ENCODE measurements at places on chromosomes 2 and 18.

DNA sequence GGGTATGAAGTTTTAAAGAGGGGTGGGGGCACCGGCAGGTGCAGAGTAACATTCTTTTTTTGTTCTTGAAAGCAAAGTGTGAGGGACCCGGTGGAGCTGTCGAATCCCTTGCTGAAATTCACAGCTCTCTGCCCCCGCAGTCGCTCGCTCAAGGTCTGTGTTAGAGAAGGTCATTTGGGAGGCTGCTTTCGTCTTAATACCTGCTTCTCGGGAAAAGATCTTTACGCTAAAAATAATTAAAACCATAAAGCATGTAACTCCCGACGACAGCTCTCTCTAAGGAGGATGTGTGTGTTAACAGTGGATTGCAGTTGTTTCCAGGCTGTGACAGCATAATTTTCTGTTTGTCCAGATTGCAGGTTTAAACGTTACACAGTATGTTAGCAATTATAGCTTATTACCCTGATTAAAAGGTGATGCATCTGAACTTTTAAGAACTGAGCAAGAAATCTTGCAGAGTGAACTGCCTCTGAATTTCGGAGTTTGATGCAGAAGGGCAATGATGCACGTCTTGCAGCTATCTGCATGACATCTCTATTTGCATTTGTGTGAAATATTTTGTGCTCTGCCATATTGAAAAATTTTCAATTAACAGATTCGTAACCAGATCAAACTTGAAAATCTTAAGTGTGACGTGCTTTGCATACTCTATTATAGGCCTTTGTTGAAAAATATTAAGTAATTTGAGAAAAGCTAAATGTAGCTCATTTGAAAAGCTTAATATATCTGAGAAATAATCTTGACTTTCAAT, 954 bp downstream of the RAPGEF4 start:
- no peak for DNase-seq

GRCh38 chr2:237149425-237149824, 63.7 kb downstream of the COPS8 start:
- peak; percentile 56 for DNase-seq

DNA sequence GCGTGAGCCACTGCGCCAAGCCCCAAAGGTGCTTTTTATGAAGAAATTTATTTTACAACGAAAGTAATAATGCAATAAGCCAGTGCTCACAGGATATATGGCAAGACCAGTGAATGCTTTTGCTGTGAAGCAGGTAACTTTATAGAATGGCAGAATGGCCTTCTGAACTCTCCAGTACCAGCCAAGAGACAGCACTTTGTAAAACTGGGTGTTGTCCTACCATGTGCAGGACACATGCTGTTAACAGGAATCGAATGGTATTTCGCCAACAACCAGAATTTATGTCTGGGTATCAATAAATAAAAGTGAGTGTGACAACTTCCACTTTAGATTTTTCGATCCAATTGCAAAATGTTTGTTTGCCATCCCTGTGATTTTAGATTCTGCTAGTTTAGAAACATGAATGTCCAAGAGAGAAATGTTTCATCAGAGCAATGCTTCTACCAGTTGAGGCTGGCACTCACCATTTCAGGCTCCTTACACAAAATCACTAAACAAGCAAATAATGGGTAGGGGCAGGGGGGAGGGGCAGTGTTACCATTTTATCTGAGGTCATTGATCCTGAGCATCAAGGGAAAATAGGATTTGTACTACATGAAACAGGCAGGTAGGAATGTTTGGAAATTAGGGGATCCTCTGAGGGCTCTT, 95.9 kb downstream of the ATL2 start:
- DNase-seq = no peak

DNA sequence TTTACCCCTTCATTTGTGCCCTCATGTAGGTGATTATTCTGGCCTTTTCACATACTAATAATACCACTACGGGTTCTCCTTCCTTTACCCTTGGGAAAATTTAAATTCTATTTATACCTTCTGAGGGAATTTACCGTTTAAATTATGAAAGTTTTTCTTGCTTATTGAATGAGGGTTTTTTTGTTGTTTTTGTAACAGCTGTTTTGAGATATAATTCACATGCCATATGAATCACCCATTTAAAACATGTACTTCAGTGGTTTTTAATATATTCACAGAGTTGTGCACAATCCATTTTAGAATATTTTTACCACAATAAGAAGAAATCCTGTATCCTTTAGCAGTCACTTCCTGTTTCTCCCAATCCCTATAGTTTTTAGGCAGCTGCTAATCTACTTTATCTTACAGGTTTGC, 54.7 kb downstream of the EML4 start:
- DNase-seq = peak; percentile 62

DNA sequence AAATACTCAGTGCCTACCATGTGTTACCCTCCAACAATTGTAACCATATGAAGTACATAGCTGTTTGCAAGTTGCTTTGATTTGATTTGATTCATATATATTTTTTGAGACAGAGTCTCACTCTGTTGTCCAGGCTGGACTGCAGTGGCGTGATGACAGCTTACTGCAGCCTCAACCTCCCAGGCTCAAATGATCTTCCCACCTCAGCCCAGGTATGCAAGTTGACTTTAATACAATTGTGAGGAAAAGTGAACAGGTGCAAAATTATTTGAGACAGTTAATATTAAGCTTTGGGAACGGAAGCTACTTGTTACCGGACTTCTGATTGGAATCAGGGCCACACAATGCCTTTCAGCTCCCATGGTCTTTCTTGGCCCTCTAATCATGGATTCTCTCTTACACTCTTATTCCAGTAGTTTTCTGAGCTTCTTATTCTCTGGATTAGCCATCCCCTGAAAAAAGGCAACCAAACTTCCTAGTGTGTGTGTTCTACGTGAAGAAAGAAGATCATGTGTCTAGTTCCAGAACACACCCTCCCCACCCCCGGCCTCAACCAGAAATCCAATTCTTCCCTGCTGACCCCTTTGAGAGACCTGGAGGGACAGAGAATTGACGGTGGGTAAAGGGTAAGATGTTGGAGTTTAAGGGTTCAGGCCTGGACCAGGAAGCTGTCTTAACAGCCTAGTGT, 1.1 kb upstream of the RPL37A start:
- DNase-seq = no peak

- no peak for DNase-seq
These were observed 675.1 kb upstream of the SALL3 start for GRCh38 chr18:78304192-78305164.

GRCh38 chr2:207472343-207473048, 57.3 kb upstream of the CREB1 start:
- DNase-seq = no peak

DNA sequence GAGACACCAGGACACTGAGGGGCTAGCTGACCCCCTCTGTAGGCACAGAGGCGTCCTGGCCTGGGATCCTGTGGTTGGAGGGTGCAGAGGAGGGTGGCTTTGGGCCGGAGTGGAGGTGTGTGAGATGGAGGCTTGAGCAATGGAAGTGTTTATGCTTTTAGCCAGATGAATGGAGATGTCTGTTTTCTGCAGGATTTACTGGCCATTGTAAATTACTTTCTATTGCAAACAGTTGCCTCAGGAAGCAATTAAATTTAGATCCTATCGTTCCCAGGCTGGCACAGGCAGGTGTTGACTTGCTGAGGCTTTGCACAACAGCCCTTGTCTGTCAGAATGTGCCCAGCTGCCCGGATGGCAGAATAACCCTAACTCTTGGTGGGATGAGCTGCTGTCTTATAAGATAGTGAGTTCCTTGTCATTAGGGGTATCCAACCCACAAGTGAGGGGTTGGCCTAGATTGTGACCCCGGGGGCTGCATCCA, 1.8 kb upstream of the ARID5A start:
- DNase-seq = no peak

DNA sequence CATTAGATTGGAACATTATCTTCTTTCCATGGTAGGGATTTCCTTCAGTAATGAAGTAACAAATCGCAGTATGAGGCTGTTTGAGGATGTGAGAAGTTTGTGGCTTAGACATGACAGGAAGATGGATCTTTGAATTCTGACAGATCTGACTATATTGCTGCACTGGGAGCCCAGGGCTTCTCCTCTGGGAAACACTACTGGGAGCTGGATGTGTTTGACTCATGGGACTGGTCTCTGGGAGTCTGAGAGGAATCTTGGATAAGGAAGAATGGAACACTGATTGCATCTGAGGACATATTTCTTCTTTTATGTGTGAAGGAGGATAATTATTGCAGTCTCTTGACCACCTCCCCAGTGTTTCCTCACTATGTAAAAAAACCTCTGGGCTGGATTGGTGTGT, 77.2 kb upstream of the ST6GAL2 start:
- peak; percentile 87 for DNase-seq

DNA sequence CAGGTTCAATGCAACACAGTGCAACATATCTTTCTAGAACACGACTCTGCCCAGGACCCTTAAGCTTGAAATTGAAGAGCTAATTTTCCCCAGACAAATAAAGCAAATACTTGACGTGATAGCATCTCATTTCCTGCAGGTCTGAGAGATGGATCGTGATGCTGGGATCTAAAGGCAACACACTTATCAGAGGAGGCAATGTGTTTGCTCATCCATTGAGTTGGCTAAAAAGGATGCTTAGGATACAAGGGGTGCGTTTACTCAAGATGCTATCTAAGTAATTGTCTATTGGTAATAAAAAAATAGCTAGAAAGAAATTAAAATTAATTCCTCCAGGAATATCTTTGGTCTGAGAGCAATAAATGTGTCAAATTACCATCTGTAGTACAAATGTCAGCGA, 129.0 kb downstream of the SOCS6 start:
- DNase-seq = no peak

DNA sequence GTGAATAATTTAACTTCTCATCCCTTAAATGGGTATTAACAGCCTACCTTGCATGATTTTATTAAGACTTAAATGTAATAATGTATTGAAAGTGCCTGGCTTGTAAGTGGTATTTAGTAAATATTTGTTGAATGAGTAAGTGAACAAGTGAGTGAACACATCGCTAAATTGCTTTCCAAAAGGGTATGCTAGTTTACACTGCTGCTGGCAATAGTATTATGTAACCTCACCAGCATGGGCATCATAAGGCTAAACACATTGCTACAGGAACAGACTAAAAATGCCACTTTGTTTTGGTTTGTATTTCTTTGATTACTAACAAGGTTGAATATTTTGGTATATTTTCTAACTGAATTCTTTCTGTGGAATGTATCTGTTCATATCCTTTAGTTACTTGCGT, 9.8 kb downstream of the WDR43 start:
- peak; percentile 13 for DNase-seq

DNA sequence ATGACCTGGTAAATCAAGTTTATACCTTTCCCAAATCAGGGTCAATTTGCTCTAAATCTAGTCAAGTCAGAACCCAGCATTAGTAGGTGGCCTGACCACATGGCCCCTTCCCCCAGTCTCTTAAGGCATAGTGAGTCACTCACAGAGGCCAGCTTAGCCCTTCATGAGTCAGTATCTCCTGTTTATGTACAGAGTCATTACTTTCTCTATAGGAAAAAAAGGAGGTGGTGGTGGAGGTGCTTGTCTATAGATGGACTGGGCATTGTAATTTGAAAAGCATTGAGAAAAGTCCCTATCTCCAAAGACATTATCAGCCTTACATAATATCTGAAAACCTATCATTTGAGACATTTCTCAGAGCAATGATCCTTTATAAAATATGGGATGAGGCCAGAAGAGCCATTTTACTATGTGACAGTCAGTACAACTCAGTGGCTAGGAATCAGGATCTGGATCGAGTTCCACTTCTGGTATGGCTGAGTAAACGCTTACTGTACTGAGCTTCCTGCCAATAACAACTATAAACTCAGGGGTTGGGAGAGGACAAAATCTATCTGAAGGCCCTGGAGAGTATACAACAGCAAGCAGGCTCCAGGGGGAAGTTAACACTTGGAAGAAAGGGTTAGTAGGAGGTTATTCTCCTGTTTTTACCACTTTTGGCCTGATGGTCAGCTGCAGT, 22.5 kb upstream of the SIGLEC15 start:
- DNase-seq = peak; percentile 97

DNA sequence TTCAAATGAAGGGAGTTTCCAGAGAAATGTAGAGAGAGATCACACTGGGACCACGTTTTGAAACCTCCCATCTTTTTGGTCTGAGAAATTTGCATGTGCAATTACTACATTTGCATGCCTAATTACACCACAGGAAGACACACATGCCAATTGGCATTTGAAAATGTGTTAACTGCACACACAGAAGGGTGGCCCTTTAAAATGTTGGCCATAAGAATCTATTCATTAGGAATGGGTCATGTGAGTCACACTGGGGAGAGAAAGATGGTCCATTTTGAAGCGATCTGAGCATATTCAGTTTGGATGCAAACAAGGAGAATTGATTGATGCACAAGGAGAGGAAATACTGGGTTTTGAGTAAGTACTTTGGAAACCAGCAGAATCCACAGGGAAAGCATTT, 1407.1 kb upstream of the ACVR2A start:
- no peak for DNase-seq

DNA sequence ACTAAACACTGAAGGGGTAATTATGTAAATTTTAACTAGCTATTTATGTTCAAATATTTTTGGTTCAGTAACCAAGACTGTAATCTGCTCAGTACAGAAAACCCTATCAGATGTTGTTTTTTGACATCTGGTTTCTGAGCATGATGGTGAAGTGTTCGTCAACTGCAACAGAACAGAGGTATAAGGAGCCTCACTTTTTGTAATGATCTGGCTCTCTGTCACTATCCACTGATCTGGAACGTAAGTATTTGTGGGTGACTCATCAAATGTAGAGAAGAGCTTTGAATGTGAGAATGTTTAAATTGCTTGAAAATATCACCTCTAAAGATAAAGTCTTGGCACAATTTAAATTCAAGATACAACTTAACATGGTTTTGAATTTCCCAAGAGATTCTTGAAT, 213.6 kb upstream of the FAM98A start:
- no peak for DNase-seq

- no peak for DNase-seq
These were observed 120.2 kb downstream of the LPIN1 start for GRCh38 chr2:11866358-11867335.

DNA sequence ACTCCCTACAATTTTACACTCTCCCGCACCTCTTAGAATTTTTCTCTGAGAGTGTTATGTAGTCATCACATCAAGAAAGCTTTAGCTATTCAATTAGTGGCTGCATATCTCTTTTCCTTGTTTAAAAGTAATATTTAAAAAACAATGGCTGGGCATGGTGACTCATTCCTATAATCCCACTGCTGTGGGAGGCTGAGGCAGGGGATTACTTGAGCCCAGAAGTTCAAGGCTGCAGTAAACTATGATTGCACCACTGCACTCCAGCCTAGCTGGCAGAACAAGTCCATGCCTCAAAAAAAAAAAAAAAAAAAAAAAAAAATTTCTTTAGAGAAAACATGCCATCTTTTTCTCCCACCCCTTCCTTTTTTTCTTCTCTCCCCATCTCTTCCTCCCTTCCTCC, 44.3 kb downstream of the AQP4 start:
- no peak for DNase-seq
